ENCODE measurements at places on chromosomes 13 and 19. TPM values are rescaled to one million over a fixed set of nuclear protein-coding genes. Genes with fewer than 3 reads are reported as not detected.

- H3K27ac ChIP-seq: no peak overlapping the region
- no peak overlapping the region for H3K4me3 ChIP-seq
- no peaks in the 10 kb centered on the region for H3K36me3 ChIP-seq
- DNase-seq: no peak
- H3K27me3 ChIP-seq: no peaks in the 10 kb centered on the region
These were observed 5.0 kb upstream of the IGSF23 start for GRCh38 chr19:44608391-44608821.

DNA sequence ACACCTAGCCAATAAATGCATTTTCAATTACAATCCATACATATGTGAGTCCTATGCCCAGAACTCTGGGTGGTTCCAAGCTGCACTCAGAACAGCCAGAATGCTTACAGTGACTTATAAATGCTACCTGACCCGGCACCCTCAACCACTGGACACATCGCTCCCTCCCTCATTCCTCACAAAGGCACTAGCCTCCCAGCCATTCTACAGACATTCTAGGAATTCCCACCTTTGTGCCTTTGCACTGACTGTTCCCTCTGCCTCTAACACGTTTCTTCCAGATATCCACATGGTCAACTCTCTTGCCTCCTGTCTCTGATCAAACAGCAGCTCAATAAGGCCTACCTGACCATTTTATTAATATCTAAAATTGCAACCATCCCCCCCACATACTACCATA, 99.9 kb downstream of the LHFPL6 start:
- no peak overlapping the region for H3K4me3 ChIP-seq
- peaks cover 4% of the 10 kb centered on the region for H3K4me1 ChIP-seq
- H3K36me3 ChIP-seq: no peaks in the 10 kb centered on the region
- H3K27me3 ChIP-seq: no peaks in the 10 kb centered on the region
- H3K27ac ChIP-seq: no peak overlapping the region
- no peak for DNase-seq

GRCh38 chr13:58792854-58793253, 1161.3 kb downstream of the PCDH17 start:
- H3K27me3 ChIP-seq: no peaks in the 10 kb centered on the region
- H3K4me3 ChIP-seq: no peak overlapping the region
- no peak overlapping the region for H3K27ac ChIP-seq
- no peaks in the 10 kb centered on the region for H3K36me3 ChIP-seq

CGB2 gene
- total RNA-seq: not detected

DNA sequence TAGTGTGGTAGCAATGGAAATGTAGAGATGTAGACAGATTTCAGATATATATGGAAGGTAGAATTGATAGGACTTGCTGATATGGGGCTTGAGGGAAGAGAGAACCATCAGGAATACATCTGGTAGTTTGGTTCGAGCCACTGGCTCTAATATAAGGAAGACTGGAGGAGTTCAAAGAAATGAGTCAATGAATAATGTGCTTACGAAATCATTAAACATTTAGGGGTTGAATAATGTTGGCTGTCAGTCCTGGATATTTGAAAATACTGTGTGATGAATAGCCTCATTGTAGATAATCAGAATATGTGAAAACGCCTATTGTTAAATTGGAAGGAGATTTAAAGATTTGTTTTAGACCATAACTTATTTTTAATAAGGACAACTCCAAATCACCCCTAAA, 21.6 kb downstream of the SGCG start:
- H3K36me3 ChIP-seq: no peaks in the 10 kb centered on the region
- no peak overlapping the region for H3K4me3 ChIP-seq
- no peaks in the 10 kb centered on the region for H3K4me1 ChIP-seq
- no peaks in the 10 kb centered on the region for H3K27me3 ChIP-seq
- no peak overlapping the region for H3K27ac ChIP-seq
- DNase-seq: no peak

- H3K4me3 ChIP-seq: no peak overlapping the region
- no peak for DNase-seq
- no peaks in the 10 kb centered on the region for H3K4me1 ChIP-seq
- H3K27ac ChIP-seq: no peak overlapping the region
- no peaks in the 10 kb centered on the region for H3K27me3 ChIP-seq
- H3K36me3 ChIP-seq: no peaks in the 10 kb centered on the region
These were observed 61.5 kb upstream of the TDRD3 start for GRCh38 chr13:60335531-60335930.

DNA sequence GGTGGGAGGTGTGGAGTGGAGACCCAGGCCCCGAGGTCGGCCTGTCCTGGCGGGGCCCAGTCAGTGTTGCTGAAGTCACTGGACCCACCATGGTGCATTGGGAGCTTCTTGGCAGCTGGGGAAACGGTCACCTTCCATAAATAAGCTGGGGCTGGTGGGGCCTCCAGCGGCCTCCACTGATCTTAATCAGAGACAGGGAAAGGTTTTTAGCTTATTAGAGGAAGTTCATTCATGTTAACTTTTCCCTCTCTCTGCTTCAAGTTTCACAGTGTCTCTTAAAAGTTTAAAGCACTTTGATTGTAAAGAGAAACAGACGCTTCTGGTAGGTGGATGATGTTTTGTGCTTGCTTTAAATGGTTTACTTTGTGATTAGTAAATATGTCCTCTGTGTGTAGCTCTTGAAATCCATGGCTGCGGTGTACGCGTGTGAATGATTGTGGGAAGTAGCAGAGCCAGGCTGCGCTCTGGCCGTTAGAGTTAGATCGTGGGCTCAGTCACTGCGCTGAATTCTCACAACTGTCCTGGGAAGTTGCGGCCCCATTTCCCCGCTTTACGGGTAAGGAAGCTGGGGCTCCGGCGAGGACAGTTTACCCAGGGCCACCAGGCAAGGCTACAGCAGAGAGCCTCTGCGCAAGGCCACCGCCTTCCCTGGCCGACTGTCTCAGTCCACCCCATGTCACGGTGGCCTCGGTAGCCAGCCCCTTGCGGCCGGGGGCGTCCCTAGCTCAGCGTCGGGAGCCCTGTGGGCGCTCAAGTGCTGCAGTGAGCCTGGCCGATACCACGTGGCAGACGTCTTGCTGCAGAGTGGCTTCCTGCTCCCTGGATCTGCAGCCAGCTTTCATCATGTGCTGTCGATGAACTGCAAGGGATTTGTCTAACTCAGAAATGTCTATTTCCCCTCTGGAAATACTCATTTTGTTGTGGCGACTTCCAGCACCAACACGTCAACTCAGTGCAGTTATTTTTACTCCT, 16.5 kb upstream of the NDUFS7 start:
- H3K36me3 ChIP-seq: peaks cover 76% of the 10 kb centered on the region
- no peak overlapping the region for H3K4me3 ChIP-seq
- peaks cover 2% of the 10 kb centered on the region for H3K4me1 ChIP-seq
- no peak overlapping the region for H3K27ac ChIP-seq
- DNase-seq: no peak

GRCh38 chr19:12834976-12835757, 788 bp upstream of the RTBDN start:
- DNase-seq: no peak
- peaks cover 32% of the 10 kb centered on the region for H3K4me1 ChIP-seq
- peaks cover 96% of the 10 kb centered on the region for H3K27me3 ChIP-seq
- no peak overlapping the region for H3K4me3 ChIP-seq

GRCh38 chr19:7268705-7269098, 25.5 kb downstream of the INSR start:
- no peak overlapping the region for H3K27ac ChIP-seq
- peaks cover 31% of the 10 kb centered on the region for H3K4me1 ChIP-seq
- H3K27me3 ChIP-seq: no peaks in the 10 kb centered on the region
- no peak overlapping the region for H3K4me3 ChIP-seq
- DNase-seq: no peak

EPN1 gene
- 82.2 TPM for total RNA-seq

GRCh38 chr19:3949997-3950859, 17.4 kb downstream of the NMRK2 start:
- no peak for DNase-seq
- H3K27ac ChIP-seq: no peak overlapping the region
- H3K4me3 ChIP-seq: peak overlapping the region; percentile 22
- peaks cover 8% of the 10 kb centered on the region for H3K4me1 ChIP-seq
- H3K27me3 ChIP-seq: no peaks in the 10 kb centered on the region

- peak within 1 kb of the TSS; percentile 84 for H3K27ac ChIP-seq
- peak within 1 kb of the TSS; percentile 54 for H3K4me3 ChIP-seq
- peaks cover 26% of the 10 kb centered on the region for H3K27me3 ChIP-seq
- DNase-seq: peak; percentile 91
- peaks cover 48% of the 10 kb centered on the region for H3K4me1 ChIP-seq
- H3K36me3 ChIP-seq: no peaks in the 10 kb centered on the region
These were observed at the start of gene MEDAG for GRCh38 chr13:30905932-30906383. MEDAG (plus strand) TSS chr13:30906271; CDS start chr13:30906516, 245 bp downstream.

SYT5 gene
- total RNA-seq: 7.8 TPM

DNA sequence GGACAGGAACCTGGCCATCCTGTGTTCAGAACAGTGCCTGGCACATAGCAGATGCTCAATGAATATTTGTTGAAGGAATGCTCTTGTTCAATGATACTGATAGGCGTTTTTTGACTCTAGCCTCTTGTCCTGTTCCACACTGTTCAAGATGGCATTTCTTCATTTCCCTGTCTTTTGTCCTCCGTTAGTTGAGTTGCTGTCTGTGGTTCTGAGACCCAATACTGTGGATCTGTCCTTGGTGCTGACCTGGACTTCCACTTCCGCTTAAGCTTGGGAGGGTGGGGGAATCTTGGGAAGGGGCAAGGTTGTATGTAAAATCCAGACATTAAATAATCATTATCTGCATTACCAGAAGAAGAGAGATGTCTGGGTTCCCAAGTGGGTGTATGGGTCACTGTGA, 8.3 kb upstream of the KCNN4 start:
- no peak overlapping the region for H3K4me3 ChIP-seq
- H3K36me3 ChIP-seq: no peaks in the 10 kb centered on the region
- no peak for DNase-seq
- H3K4me1 ChIP-seq: peaks cover 26% of the 10 kb centered on the region

GRCh38 chr13:79898202-79898826, 417.4 kb downstream of the NDFIP2 start:
- H3K27me3 ChIP-seq: no peaks in the 10 kb centered on the region
- no peak overlapping the region for H3K4me3 ChIP-seq
- H3K36me3 ChIP-seq: no peaks in the 10 kb centered on the region

DNA sequence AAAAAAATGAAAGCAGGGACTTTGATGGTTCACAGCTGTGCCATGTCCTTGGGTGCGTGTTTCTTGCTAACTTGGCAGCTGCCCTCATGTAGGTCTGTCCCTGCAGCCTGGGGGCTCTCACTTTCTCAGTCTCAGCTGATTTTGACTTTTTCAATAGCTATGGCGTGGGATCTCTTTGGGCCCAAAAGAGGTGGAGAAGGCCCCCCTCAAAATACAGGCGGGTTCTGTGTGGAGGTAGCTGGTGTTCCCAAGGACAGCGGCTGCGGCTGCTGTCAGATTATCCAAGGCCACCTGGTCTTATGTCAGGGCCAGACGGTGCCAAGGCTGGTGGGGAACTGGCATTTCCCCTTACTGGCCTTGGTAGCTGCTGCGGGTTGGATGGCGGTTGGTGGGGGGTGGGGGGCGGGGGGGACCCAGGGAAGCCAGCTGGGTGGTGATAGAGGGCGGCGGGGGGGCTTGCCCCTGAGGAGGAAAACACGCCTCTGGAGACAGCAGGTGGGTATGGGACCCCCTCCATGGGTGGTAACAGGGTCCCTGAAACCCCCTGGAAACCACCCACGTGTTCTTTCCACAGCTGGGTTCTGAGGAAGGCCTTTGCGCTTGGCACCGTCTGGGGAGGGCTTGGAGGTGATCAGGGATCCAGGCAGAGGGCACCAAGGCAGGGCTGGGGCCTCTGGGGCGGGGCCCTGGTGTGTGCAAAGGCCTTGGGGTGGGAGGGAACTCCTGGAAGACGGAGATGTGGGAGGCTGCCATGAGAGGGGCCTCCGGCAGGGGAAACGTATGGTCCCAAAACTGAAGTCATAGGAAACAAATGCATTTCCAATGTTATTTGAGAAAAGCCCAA, 4.1 kb downstream of the TIMM13 start:
- no peak for DNase-seq
- H3K4me3 ChIP-seq: no peak overlapping the region
- H3K4me1 ChIP-seq: peaks cover 34% of the 10 kb centered on the region
- H3K27me3 ChIP-seq: no peaks in the 10 kb centered on the region
- no peak overlapping the region for H3K27ac ChIP-seq

DNA sequence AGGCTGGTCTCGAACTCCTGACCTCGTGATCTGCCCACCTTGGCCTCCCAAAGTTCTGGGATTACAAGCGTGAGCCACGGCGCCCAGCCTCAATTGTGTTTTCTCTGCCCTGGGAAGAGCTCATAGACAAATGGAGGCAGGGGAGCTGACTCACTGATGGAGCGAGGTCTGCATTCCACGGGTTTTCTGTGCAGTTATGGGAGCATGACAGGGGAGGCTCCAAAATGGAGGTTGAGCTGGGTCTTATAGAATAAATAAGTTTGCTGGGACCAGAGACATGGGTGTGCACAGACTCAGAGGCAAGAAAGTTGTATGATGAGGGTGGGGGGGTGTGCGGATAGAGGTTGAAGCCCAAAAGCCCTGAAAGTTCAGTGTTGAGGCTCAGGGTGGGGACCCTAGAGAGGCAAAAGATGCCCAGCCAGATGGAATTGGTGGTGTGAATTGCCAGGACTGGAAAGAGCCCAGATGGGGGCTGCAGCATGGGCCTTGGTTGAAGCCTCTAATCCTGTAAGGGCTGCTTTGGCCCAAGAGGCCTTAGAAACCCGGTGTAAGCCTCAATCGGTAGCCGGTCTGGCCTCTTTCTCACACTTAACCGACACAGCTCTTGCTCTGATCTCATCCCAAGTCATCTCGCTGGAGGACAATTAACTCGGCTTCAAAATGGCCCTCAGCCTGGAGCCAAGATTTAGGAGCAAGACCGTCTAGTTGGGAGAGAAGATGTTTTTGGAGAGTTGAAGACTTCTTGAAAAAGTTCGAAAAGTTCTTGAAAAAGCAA, 1.9 kb downstream of the TPM4 start:
- H3K4me1 ChIP-seq: peaks cover 55% of the 10 kb centered on the region
- peak overlapping the region; percentile 98 for H3K27ac ChIP-seq
- H3K36me3 ChIP-seq: peaks cover 15% of the 10 kb centered on the region
- H3K27me3 ChIP-seq: no peaks in the 10 kb centered on the region
- DNase-seq: peak; percentile 67

DNA sequence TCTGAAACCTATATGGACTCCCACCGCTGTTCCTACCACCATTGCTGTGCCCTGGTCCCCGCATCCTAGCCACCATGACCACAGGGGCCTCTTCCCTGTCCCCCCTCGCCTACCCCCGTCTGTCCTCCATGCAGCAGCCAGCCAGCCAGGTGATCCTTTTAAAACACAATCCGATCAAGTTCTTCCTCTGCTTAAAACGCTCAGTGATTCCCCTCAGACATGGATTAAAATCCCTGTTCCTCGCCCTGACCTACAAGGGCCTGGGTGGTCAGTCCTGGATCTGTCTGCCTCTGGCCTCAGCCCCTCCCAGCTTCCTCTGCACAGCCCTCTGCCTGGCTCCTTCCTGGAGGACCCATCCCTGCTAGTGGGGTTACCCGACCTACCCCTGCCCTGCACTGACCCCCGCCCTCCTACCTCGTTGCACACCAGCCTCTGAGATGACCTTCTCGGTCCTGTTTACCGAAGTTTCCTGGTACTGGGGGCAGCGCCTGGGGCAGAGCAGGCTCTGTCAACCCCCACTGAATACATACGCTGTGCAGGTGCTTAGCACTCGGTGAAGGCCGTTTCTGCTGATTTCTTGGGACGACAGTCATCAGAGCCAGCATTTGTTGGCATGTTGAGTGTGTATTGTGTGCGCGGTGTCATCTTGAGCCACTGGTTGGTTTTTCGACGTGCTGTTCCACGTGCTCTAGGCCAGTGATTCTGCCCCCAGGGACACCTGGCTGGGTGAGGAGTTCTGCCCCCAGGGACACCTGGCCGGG, 14.7 kb upstream of the LENG8 start:
- no peak overlapping the region for H3K27ac ChIP-seq
- H3K27me3 ChIP-seq: peaks cover 16% of the 10 kb centered on the region
- H3K4me1 ChIP-seq: peaks cover 36% of the 10 kb centered on the region
- H3K4me3 ChIP-seq: no peak overlapping the region
- DNase-seq: no peak
